ENCODE measurements at places on chromosomes 1 and 21.
A peak's percentile ranks its signal among the peaks of the same experiment; 100 is the strongest.

DNA sequence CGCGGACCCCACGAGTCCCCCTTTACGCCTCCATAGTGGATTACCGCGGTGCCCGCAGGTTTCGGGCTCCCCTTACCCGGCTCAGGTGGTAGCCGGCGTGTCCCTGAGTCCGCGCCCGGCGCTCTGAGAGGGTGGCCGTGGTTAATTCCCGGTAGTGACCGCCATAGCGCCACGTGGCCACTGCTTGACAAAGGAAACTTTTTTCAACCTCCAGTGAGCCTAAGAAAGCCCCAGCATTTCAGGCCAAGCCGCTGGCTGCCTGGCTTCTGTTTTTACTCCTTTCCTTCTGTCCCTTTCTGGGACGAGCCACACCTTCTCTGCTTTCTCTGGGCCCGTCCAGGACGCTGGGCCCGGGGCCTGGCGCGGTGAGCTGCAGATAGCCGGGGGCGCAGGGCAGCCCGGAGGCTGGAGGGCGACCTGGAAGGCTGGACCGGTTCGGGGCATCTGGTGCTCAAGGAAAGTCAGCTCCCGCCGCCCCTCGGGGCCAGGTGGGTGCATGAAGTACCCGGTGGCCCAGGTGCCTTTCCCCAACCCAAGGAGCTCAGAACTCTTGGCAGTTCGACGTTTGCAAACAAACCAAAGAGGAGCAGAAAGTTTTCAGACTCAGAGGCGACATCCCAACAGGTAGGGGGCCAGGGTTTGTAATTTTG lies 540 bp upstream of the C1orf198 start:
- peak; percentile 82 for DNase-seq

- DNase-seq = peak; percentile 87
Observed at GRCh38 chr1:114310695-114311271, 157.1 kb upstream of the SYT6 start.

GRCh38 chr21:38766987-38767722 lies 38.6 kb upstream of the ETS2 start:
- no peak for DNase-seq

DNA sequence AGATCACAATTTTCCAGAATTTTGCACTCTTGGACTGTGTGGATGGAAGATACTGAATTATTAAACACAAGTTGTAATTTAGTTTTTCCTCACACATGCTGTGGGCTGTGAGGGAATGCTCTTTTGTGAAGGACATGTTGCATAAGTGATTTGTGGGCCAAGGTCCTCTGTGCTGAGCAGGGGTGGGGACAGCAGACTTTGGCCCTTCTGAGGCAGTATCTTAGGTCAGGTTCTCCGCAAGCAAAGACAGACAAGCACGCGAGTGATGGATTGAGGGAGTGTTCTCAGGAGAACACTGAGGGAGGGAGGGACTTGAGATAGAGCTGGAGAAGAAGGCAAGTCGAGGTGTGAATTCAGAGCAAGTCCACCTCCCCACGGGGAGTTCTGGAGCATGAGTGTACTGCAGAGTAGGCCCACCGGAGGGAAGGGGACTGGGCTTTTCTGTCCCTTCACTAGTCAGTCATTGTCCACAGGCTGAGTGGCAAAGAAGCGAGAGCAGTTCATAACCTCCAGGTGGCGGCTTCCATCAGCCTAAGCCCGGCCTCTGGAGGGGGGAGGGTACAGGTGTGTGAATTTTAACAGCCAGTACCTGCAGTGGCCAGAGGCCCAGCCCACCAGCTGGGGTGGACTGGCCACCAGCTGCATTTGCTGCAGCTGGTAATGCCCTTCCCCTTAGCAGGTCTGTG lies 19.1 kb upstream of the CD101 start:
- peak; percentile 56 for DNase-seq

GRCh38 chr1:108947871-108948525 lies 15.3 kb downstream of the CLCC1 start:
- DNase-seq = no peak

DNA sequence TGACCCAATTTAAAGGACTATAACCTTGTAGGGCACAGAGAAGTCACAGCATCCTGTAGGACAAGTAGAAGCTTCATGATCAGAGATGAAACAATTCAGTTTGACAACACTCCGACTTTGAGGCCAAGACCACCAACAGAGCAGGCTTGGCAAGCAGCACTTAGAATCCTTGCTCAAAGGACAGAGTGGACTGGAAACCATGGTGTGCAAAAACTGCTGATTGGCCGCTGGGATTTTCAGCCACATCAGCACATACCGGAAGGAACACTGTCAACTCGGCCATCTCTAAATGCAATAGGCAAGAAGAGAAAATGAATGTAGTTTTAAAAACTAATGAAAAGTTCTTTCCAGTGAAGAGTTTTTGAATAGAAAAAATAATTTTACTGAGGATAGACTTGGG lies 92.0 kb upstream of the PRMT6 start:
- DNase-seq = no peak

GRCh38 chr1:7070389-7071029 lies 285.3 kb downstream of the CAMTA1 start:
- DNase-seq = peak; percentile 86

DNA sequence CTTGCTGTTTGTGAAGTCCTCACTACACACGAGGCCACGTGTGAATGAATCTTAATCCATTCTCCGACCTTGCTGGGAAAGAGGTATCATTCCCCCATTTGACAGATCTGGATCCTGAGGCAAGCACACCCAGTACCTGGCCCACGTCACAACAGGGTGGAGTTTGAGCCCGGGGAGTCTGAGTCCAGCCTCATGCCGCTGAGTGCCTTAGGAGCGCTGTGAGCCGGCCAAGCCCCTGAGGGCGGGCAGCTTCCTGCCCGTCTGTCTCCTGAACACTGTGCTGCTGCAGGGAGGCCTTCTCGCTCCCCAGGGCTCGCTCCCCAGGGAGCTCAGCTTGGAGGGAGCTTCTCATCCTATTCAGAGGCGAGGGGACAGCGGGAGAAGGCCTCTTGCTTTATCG lies 29.7 kb downstream of the SLC45A1 start:
- no peak for DNase-seq

GRCh38 chr1:224358237-224358636 lies 1.6 kb downstream of the CNIH4 start:
- no peak for DNase-seq

DNA sequence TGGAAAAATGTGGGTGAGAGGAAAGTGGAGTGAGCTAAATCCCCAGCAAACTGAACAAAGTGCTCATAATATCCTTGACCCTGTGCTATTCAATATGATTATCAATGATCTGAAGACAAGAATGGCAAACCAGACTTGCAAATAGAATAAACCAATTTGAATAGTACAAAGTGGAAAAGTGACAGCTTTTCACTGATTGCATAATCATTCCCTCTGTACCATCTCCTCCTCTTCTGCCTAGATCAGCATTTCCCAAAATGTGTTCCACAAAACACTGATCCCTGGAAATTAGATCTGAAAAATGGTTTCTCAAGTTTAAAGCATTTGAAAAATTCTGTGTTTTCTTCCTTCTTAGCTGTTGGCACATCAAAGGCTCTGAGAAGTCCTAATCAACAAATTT lies 8.1 kb downstream of the MTF1 start:
- no peak for DNase-seq

GRCh38 chr1:177748080-177748801 lies 221.6 kb downstream of the SEC16B start:
- no peak for DNase-seq

- no peak for DNase-seq
Observed at GRCh38 chr21:15809065-15809464, 79.3 kb downstream of the USP25 start.

DNA sequence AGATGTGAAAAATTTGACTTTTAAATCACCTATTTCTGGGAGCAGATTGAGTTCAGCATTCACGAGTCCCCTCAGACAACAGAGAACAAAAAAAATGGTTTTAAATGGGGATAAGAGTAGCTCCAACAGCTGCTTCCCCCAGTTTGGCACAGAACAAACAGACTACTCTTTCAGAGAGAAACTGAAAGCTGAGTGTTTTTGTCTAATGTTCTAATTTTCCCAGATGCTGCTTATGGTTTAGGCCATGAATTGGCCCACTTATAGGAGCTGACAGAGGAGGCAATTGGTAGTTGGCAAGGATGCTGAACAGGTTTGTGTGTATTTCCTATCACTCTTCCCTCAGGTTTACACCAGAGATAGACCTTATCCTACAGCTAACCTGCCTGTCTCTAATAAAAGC lies 1637.4 kb upstream of the PRMT6 start:
- no peak for DNase-seq

DNA sequence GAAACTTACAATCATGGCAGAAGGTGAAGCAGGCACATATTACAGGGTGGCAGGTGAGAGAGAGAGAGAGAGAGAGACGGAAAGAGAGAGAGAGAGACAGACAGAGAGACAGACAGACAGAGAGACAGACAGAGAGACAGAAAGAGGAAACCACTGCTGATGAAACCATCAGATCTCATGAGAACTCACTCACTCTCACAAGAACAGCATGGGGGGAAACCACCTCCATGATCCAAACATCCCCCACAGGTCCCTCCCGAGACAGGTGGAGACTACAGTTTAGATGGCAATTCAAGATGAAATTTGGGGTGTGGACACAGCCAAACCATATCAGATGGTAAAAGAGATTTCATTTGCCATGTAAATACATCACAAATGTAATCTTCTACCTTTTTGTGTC lies 708.1 kb downstream of the MRPL39 start:
- no peak for DNase-seq

- no peak for DNase-seq
Observed at GRCh38 chr21:36643374-36644250, 55.3 kb upstream of the SIM2 start.

DNA sequence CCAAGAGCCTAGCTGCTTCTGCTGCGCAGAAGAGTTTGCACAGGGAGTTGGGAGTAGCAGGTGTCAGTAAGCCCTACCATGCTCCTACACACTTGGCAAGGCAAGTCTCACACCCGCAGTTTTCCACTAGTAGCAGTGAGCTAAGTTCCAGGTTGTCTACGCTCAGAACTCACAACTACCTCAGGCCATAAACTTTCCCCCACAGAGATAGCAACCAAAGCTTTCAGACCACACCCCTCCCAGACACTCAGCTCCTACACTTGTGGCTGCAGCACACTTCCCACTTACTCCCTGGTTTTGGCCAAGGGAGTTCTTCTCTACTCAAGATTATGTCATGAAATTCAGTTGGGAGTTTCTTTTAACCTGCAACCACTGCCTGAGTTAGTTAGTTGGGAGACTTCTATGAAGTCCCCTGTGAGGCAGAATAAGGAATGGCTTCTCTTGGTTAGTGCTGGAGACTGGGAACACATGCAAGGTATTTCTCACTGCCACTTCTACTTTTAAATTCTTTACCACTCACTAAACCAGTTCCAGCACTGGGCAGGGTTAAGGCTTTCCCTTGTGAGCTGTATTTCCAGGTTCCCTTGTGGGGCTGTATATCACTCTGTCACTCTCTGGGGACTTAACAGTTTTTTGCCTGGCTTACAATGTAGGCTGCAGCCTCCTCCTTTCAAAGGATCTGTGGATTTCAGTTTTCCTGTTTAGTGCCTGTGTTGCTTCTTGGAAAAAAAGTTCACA lies 18.3 kb upstream of the MAB21L3 start:
- no peak for DNase-seq

DNA sequence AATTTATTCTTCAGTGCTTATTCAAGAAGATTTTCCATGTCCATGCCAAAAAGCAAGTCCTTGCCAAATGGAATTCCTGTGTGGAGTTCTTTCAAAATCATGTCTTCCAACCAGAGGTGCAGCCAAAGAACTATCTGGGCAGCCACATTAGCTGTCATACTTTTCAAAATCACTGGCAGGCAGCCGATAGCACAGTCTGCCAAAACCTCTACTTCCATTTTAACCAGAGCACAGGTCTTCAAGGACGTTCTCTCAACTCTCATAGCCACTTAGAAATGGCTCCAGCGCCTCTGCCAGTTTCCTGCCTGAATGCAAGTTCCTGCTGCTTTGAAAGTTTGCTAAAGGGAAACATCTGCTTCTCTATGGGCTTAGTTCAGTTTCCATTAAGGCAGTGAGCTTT lies 975.7 kb upstream of the ADGRL4 start:
- no peak for DNase-seq

Measured in mesendoderm (in vitro differentiated cells).